ENCODE measurements at places on chromosomes 6 and 20.

DNA sequence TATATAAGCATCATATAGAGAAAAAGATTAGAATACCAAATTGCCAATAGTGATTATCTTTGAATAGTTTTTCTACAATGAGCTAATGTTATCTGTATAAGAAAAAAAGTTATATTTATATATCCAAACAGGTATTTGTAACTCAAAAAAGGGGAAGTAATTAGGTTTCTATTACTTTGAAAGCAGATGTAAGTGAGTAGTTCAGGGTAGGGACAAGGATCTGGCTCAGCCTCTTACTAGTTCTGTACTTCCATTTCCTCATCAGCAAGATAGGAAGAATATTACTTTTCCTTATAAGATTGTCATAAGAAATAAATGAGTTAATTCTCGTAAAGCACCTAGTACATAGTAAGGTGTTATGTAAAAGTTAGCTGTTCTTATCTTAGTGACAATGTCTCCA, 32.2 kb downstream of the AHI1 start:
- DNase-seq, result no peak

DNA sequence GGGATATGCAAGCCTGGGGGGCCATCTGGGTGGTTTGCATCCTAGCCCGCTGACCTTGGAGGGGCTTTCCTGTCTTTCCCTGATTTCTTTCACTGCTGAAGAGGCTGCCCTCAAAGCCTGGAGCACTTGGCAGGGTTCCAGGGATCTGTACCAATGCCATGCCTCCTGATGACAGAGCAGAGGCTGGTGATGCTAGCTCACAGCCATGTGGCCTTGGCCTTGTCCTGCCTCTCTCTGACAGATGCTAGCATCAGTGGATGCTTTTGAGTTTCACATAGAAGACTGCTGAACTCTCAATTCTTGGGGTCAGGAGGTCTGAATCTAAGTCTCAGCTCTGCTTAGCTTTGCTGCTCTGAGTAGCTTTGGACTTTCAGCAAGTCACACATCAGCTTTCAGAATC, 21.9 kb upstream of the RREB1 start:
- DNase-seq, result no peak

GRCh38 chr20:41654884-41655283, 36.7 kb upstream of the CHD6 start:
- DNase-seq, result no peak

DNA sequence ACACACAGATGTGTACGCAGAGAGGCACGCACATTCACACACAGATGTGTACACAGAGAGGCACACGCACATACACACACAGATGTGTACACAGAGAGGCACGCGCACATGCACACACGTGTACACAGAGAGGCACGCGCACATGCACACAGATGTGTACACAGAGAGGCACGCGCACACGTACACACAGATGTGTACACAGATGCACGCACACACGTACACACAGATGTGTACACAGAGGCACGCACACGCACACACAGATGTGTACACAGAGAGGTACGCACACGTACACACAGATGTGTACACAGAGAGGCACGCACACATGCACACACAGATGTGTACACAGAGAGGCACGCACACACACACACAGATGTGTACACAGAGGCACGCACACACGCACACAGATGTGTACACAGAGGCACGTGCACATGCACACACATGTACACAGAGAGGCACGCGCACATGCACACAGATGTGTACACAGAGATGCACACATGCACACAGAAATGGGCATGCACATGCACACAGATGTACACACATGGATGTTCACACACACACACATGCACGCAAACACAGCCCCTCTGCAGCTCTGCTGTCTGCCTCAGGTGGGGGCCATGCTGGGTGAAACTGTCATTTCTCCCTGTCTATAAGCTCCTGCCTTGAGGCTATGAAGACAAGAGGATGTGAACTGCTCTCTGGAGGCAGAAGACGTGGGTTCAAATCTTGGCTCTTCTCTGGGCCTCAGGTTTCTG, 14.3 kb upstream of the MYT1 start:
- DNase-seq, result no peak

- DNase-seq, result no peak
Measured at GRCh38 chr6:3456395-3456897, 404 bp downstream of the SLC22A23 start.

GRCh38 chr20:35909176-35909575, 45.1 kb downstream of the SCAND1 start:
- DNase-seq, result no peak

DNA sequence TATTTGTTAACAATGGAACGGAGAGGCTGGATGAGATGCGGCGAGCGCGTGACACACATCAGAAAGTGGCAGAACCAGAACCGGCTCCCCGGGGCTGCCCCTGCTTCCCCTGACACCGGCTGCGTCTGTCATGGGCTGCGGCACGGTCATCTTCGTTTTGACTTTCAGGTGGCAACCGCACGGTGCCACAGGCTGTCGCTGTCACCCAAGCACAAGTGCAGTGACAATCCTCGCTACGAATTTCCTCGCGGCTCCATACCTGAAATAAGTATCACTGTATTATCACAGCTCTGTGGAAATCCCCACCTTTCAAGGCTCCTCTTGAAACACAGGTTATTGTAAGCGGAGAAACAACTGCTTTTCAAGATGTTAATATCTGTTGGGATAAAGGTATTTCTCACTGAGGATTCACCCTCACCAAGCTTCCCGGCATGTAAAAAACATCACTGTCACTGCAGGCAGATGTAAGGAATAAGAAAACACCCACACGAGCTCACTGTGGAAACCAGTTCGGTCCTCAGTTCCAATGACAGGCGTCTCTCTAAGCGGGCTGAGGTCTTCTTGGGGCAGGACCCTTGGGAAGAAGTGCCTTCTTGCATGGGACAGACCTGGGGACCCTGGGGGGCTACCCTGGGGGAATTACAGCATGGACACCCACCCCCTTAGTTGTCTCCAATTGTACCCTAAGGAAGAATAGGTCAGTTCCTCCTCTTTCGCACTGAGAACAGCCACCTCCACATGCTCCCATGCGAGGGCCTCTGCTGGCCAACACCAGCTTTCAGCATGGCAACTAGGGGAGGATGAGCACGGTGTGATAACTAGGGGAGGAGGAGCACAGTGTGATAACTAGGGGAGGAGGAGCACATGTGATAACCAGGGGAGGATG, 86.3 kb downstream of the DACT2 start:
- no peak for DNase-seq

- no peak for DNase-seq
Measured at GRCh38 chr6:1729133-1729749, 119.5 kb downstream of the FOXC1 start.

GRCh38 chr6:30682143-30683117, 4.0 kb downstream of the PPP1R18 start:
- no peak for DNase-seq

DNA sequence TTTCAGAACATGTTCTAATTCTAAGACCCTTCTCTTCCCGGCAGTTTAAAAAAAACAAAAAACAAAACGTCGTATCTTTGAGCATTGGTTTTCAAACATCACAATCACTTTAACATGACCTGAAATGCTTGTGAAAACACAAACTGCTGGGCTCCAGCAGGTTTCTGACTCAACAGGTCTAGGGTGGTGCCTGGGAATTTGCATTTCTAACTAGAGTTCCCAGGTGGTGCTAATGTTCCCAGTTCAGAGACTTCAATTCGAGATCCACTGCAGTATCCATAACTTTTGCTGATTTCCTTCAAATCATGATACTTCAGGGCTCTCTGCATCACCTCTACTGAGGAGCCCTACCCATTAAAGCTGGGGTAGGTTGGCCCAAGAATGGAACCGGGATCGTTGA, 850 bp upstream of the SMPDL3A start:
- DNase-seq, result no peak

GRCh38 chr20:49631061-49631716, 63.3 kb upstream of the PTGIS start:
- no peak for DNase-seq

DNA sequence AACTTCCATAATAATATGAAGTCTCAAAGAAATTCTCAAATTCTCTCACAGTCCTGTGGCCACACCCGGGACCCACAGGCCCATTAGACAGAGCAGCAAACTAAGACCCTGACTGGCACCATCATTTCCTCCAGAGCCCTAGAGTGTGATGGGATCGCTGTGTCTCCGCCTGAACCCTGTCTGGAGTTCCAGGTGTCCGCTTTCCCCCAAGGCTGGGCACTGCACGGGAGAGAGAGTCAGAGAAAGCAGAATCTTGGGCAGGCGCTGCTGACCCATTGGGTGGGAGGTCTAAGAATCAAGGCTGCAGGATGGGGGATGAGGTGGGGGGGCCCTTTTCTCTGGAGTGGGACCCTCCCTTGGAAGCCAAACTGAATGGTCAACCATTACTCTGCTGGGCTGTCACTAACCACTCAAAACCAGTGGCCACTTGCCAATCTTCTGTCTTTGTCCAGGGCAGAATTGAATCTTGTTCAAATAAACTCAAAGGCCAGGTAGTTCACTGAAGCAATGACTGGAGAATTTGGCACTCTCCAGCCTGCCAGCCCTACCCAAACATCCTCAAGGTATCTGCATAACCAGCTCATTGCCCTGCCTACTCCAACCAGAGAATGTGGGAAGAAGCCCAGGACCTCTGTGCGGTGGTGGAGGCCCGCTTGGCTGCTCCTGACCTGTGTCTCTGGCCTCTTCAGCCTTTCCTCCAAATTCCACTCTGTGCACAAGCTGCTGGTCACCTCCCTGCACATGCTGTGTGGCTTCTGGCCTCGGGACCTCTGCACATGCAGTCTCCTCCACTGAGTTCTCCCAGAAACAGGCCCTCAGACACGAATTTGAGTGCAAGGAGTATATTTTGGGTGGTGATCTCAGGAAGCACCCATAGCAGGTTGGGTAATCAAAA, 141.1 kb downstream of the CEBPB start:
- DNase-seq, result no peak

- no peak for DNase-seq
Measured at GRCh38 chr6:170178561-170179477, 112.1 kb downstream of the DLL1 start.
